Small intestine (tissue), 16 donors: ENCODE measurements at places on chromosomes 16 and 17. TPM values are rescaled to one million over a fixed set of nuclear protein-coding genes. Genes with fewer than 3 reads are reported as not detected.

DNA sequence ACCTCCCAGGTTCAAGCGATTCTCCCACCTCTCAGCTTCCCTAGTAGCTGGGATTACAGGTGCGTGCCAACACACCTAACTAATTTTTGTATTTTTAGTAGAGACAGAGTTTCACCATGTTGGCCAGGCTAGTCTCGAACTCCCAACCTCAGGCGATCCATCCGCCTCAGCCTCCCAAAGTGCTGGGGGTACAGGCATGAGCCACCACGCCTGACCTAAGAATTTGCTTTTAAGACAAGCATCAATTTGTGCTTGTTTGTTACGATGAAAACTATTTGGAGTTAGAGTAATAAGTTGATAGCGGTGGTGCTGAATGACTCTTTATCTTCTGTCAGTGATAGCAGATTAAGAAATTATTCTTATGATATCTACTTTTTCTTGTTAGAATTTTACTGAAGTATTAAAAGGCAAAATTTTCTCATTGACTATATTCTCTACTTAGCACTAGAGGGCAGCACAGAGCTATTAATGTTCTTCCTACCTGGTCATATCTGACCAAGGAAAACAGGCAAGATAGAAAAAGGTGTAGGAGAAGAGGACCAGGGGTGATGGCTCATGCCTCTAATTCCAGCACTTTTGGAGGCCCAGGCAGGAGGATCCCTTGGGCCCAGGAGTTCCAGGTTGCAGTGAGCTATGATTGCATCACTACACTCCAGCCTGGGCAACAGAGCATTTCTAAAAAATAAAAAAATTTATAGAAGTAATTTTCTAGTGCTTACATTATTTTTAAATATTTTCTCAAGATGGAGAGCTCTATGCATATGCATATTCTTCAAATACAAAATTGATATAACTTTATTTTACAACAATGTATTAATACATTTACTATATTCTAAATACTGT lies 24.5 kb downstream of the STXBP4 start:
- peak; percentile 58 for DNase-seq

The HIGD1B gene
- polyA plus RNA-seq = 1.5 TPM

DNA sequence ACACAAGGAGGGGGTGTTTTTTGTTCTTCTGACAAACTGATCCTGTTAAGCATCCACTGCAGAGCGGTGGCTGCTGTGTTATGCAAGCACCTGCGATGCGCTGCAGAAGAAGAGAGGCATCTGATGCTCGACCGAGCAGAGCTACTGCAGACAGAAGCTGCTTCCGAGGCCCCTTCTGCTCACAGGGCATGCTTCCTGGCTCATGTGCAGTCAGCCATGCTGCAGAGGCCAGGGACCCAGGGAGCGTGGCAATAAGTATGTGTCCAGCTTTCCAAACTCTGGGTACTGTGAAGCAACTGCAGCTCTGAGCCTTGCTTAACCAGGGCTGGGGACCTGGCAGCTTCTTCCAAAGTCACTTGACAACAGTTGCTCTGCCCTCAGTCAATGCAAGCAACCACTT lies 448.6 kb upstream of the RBFOX1 start:
- DNase-seq = no peak

DNA sequence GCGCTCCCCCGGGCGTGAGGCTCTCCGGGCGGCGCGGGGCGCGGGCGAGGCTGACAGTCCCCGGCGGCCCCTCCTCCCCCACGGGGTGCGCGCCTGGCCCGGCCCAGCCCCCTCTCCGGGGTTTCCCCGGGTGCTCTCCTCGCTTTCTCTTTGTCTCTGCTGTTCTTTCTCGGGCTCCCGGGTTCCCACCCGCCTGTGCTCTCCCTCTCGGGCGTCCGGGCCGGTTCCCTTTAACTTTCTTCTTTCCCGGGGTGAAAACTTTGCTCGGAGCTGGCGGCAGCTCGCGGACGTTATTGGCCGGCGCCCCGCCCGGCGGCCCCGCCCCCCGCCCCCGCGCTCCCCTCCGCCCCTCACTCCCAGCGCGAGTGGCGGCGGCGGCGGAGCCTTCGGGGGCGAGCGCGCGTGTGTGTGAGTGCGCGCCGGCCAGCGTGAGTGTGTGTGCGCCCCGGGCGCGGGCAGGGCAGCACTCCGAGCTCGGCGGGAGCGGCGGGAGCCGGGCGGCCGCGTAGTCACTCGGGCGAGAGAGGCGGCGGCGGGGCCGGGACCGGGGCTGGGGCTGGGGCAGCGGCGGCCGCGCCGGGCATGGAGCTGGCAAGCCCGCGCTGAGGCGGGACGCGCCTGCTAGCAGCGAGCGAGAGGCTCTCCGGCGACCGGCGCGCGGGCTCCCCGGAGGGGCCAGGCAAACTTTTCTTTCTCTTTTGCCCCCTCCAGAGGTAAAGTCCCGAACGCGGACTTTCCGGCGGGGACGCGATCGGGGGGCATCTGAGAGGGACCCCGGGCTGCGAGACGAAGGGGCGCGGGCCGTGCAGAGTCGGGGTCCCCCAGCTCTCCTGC lies at the start of gene NTN1:
Gene NTN1 (plus strand): TSS at position 353 of the 834 bp plus-strand sequence. CDS start 864 bp downstream, outside the sequence.
- peak; percentile 69 for DNase-seq
